ENCODE measurements at places on chromosomes 13 and 19. TPM values are rescaled to one million over a fixed set of nuclear protein-coding genes. Genes with fewer than 3 reads are reported as not detected.

DNA sequence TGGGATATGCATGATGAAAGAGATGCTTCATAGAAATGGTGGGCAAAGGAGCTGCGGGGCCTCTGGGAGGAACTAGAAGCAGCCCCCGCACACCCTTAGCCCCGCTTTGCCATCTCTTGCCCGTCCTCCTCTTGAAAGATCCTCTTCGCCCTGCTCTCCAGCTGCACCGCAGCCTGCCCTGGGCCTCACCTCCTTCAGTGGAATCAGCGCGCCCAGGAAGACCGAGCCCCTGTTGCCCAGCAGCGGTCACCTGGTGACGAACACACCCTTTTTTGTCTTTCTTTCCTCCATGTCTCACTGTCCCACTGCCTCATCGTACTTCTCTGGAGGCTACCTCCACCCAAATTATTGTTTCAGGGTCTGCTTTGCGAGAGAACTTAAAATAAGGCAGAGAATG lies 807.6 kb downstream of the UQCRFS1 start:
- no peak overlapping the region for H3K4me3 ChIP-seq
- peaks cover 3% of the 10 kb centered on the region for H3K4me1 ChIP-seq

DNA sequence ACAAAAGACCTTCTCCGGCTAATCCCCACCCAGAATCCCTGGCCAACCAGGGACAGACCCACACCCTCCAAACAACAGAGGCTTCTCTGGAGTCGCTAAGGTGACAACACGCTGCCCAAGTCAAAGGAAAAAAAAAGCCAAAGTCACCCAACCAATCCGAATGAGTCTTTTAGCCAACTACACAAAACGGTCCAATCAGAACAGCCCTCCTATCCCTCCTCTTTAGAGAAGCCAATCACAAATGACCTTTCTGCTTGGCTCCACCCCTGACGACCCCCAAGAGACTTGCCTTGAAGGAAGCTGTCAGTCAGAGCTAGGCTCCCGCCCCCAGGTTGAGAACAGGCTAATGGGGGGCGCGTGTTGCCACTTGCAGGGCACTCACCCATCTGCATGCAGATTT lies 6.6 kb upstream of the FBXW9 start:
- peaks cover 60% of the 10 kb centered on the region for H3K36me3 ChIP-seq
- no peak overlapping the region for H3K4me3 ChIP-seq
- DNase-seq, result peak; percentile 44
- no peaks in the 10 kb centered on the region for H3K27me3 ChIP-seq
- H3K4me1 ChIP-seq, result peaks cover 2% of the 10 kb centered on the region

DNA sequence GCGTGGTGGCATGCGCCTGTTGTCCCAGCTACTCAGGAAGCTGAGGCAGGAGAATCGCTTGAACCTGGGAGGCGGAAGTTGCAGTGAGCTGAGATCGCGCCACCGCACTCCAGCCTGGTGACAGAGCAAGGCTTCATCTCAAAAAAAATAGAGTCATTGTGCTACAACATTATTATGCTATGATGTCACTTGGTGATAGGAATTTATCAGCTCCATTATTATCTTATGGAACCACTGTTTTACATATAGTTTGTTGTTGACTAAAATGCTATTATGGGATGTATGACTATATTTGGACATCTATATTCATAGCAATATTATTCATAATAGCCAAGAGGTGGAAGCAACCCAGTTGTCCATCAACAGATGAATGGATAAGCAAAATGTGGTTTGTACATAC lies 26.4 kb upstream of the SLC7A1 start:
- no peak overlapping the region for H3K27ac ChIP-seq
- DNase-seq, result no peak
- H3K4me3 ChIP-seq, result no peak overlapping the region
- no peaks in the 10 kb centered on the region for H3K36me3 ChIP-seq

The ZNF208 gene
- 2.7 TPM for total RNA-seq

DNA sequence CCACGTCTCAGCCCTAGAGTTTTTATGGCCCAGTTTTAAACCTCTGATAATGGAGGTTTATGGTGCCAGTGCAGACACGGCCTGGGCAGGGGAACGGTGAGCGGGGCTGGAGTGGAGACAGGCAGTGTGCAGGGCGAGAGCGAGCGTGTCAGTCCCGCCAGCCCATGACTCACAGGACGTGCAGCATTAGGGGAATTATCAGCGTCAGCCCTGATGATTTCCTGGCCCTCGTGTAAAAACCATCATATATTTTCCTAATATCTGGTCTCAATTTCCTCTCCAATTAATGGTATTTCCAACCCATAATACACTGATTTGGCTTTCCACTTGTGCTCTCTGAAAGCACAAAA lies 104.6 kb upstream of the VSTM2B start:
- H3K36me3 ChIP-seq, result no peaks in the 10 kb centered on the region
- no peaks in the 10 kb centered on the region for H3K4me1 ChIP-seq
- H3K27me3 ChIP-seq, result peaks cover 8% of the 10 kb centered on the region
- no peak overlapping the region for H3K4me3 ChIP-seq
- no peak for DNase-seq

The GFY gene
- not detected for total RNA-seq

The TMEM205 gene
- total RNA-seq, result 32.6 TPM

DNA sequence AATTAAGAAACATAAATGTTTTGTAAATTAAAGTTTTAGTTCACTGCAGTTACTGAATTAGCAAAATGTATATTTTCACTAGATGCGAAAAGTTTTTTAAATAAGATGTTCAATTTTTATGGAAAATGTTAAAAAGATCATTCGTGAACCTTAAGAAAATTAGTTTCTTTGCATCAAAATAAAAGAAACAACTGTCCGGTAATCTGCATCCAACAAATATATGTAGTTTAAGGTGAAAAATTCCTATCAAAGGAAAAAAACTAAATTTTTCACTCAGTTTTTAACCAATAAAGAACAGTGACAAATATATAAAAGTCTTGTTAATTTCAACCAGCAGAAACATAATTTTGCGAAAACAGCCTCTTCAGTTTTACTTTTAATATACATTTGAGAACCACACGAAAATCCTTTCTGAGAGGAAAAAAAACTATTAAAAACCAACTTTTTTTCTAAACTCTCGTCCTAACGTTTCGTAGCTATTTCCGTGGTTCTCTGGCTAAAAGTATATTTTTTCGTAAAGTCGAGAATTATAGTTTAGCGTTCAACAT lies 64.5 kb downstream of the KCNRG start:
- peak overlapping the region; percentile 94 for H3K4me3 ChIP-seq
- peak overlapping the region; percentile 91 for H3K27ac ChIP-seq
- peaks cover 14% of the 10 kb centered on the region for H3K27me3 ChIP-seq
- no peak for DNase-seq

Measured in activated CD4-positive, alpha-beta T cell treated with anti-CD3 and anti-CD28 coated beads for 36 hours (primary cell).